Astrocyte (in vitro differentiated cells and primary cell): ENCODE measurements at places on chromosomes 12 and 14. TPM values are rescaled to one million over a fixed set of nuclear protein-coding genes. Genes with fewer than 3 reads are reported as not detected.

DNA sequence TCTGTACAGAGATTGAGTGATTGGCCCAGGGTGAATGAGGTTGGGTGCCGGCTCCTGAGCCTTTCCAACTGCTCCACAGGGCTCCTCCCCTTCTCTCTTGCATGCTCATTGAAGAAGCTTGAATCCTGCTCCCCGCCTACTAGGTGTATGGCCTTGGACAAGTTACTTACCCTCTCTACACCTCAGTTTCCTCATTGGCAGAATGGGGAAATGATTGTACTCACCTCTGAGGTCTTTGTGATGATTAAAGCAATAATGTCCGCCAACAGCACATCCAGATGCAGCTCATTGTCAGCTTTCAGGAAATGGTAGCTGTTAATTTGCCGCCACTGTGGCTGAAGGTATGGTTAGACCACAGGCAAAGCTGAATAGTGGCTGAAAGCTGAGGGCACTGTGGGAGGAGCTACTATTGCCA, 174.1 kb downstream of the CRADD start:
- H3K27me3 ChIP-seq, result no peaks in the 10 kb centered on the region
- H3K4me1 ChIP-seq, result no peaks in the 10 kb centered on the region
- H3K27ac ChIP-seq, result no peak overlapping the region
- DNase-seq, result no peak
- H3K36me3 ChIP-seq, result no peaks in the 10 kb centered on the region
- H3K4me3 ChIP-seq, result no peak overlapping the region

- no peak overlapping the region for H3K27ac ChIP-seq
- H3K4me1 ChIP-seq, result peaks cover 8% of the 10 kb centered on the region
- no peak for DNase-seq
- H3K27me3 ChIP-seq, result peaks cover 15% of the 10 kb centered on the region
These were observed 39.6 kb downstream of the CCDC88C start for GRCh38 chr14:91377700-91378652.

KLHDC1 gene
- total RNA-seq, result 0.94 and 1.2 TPM in 2 replicates

DNA sequence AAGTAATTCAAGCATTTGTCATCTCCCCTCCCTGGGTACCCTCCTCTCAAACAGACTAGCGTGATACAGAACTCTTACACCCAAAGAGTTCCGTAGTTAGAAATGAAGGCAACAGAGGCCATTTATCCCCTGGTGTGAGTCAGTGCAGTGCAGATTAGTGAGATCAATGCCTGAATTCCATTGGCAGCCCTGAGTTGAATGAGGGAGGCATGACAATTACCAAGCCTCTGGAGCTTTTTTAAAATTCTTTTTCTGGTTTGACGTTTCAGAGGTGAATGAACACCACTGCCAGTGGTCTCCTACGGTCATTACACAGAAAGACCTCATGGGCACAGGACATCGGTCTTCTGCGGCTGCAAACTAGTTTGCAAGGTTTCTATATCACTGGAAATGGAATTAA, 94.4 kb downstream of the PRIMA1 start:
- no peak overlapping the region for H3K27ac ChIP-seq
- H3K36me3 ChIP-seq, result no peaks in the 10 kb centered on the region
- H3K4me1 ChIP-seq, result no peaks in the 10 kb centered on the region
- no peaks in the 10 kb centered on the region for H3K27me3 ChIP-seq
- no peak overlapping the region for H3K4me3 ChIP-seq

DNA sequence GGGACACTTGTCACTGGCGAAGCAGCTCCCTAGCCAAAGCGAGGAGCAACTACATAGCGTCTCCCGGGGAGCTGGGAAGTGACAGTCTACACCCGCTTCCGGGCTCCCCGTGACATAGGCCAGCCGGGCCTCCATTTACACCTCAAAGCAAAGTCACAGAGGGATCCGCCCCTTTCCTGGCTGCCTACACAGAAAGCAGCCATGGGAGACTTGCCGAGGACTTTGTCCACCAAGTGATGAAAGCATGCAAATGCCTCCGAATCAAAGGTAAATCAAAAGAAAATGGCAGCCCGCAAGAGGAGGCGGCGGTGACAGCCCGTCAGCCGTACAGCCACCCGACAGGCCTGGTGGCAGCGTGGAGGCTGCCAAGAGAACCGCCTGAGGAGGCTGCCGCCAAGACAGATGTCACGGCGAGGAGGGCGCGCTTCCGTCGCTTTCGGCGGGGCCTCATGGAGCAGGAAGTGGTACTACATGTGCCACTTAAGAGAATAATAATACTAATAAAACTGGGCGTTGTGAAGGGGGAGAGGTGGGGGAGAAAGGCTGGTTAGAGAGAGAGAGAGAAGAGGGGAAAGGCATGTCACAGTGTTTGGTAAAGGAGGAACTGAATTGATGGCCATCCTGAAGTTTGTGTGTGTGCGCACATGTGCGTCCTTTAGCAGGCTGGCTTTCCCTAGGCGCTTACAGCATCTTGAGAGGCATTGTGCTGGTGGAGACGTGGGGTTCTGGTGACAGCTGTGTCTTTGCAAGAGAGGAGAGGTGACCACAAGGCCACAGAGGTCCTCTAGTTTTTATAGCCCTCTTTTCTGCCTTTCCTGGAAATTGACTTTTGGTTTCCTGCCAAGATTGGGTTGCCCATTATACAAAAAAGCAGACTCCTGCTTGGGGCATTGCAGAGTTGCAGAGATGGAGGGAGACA, 661.7 kb downstream of the VRK1 start:
- H3K27me3 ChIP-seq, result no peaks in the 10 kb centered on the region
- H3K4me1 ChIP-seq, result no peaks in the 10 kb centered on the region
- DNase-seq, result no peak

GRCh38 chr12:56266693-56267442, at the start of gene COQ10A:
Gene COQ10A (plus strand): TSS chr12:56266942. CDS start chr12:56267119, 177 bp downstream.
- H3K27me3 ChIP-seq, result no peaks in the 10 kb centered on the region
- peak within 1 kb of the TSS; percentile 73 for H3K27ac ChIP-seq
- H3K36me3 ChIP-seq, result peaks cover 13% of the 10 kb centered on the region

GRCh38 chr14:55373784-55374705, 37.6 kb downstream of the ATG14 start:
- no peaks in the 10 kb centered on the region for H3K27me3 ChIP-seq
- H3K36me3 ChIP-seq, result peaks cover 7% of the 10 kb centered on the region
- peak; percentile 76 for DNase-seq
- no peak overlapping the region for H3K27ac ChIP-seq

GRCh38 chr12:86233126-86233525, 23.1 kb downstream of the MGAT4C start:
- peaks cover 5% of the 10 kb centered on the region for H3K4me1 ChIP-seq
- peak; percentile 54 for DNase-seq
- no peak overlapping the region for H3K4me3 ChIP-seq
- H3K27ac ChIP-seq, result no peak overlapping the region
- H3K27me3 ChIP-seq, result no peaks in the 10 kb centered on the region

DNA sequence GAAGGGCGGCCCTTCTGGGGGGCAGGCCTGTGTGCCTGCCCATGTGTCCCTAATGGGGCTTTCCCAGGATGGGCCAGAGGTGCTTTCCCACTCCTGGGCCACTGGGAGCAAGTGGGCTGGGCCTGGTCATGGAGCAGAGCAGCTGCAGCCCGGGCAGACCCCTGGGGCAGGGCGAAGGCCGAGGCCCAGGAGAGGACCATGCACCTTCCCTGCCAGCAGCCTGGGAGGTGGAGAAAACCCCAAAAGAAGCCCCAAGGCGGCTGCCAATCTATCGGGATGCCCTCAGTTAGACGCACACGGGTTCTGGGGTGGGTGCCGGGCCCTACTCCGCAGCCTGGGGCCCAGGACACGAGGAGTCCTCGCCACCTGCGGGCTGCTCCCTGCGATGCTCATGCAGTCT, 16.1 kb upstream of the CRIP2 start:
- H3K27me3 ChIP-seq, result no peaks in the 10 kb centered on the region
- DNase-seq, result no peak
- H3K4me1 ChIP-seq, result no peaks in the 10 kb centered on the region
- H3K36me3 ChIP-seq, result peaks cover 2% of the 10 kb centered on the region
- H3K27ac ChIP-seq, result no peak overlapping the region
- H3K4me3 ChIP-seq, result no peak overlapping the region
